Stimulated activated CD8-positive, alpha-beta memory T cell treated with anti-CD3 and anti-CD28 coated beads, Interleukin-2, amount 100 ng/mL, for 1 hour (primary cell): ENCODE measurements at places on chromosomes 2 and 18.

DNA sequence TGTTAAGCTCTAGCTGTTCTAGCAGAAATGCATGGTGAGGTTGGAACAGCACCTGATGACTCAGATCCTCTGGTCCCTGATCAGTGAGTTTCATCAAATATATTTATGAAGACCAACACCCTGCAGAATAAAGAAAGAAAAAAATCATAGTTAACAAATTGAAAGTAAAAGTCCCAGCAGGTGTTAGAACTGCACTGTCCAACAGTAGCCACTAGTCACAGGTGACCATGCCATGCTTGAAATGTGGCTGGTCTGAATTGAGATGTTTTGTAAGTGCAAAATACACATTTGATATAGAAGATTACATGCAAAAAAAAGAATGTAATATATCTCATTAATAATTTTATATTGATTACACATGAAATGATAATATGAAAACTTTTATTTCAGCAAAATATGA, 1010.7 kb upstream of the ZEB2 start:
- no peak for DNase-seq

DNA sequence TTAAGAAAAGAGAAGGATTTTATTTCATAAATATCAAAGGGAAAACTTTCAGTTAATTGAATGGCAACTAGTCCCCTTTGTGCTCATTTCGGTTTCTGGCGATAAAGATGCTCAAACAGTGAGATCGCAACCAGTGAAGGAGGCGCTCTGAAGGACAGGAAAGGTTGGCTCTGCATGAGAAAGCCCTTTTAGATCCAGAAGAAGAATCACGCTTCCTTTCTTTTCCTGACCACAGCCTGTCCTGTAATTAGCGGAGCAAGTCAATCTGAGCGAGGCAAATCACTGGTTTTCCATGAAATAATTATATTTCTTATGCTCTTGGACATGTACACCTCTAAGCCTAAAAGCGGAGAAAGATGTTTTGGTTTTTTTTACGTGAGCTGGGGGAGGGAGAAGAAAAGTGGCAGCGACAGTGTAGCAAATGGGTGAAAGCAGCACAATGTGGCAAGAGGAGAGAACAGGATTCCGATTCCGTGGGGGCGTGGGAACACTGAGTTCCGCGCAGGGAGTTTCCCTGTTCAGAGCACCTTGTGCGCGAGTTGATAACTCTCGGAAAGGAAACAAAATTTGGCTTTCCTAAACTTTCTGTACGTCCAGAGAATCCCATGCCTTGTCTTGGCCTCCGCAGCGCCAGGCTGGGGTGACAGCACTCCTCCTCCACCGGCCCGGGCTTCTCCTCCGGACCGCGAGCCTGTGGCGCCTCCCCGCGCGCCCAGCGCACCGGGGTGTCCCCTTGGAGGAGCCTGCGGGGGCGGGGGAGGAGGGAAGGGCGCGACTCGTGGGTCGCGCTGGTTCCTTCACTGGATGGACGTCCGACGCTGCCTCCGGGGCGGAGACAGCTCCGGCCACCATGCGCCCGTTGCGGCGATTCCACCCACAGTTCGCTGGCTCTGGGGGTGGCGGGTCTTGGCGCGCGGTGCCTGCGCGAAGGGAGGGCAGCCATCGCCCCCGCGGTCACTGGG, 620 bp upstream of the SLC9A2 start:
- DNase-seq = no peak

- DNase-seq = no peak
These were observed 1915.0 kb upstream of the CELF4 start for GRCh38 chr18:39480494-39481195.

DNA sequence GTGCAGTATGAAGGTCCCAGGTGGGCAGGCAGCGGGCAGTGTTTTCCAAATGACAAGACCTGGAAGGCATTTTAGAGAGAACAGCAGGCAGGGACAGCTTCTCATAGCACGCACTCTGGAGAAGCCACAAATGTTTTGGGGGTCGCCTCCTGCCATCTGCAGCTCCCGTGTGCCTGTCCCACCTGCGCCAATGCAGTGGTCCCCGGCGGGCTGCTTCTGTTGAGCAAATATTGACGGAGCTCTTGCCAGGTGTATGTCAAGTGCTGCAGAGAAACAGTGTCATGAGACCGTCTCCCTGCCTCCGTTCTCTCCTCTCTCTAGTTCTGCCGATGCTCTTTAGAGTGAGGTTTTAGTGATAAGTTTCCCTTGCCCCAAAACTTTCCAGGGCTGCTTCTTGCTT, 174.8 kb downstream of the LDLRAD4 start:
- no peak for DNase-seq

DNA sequence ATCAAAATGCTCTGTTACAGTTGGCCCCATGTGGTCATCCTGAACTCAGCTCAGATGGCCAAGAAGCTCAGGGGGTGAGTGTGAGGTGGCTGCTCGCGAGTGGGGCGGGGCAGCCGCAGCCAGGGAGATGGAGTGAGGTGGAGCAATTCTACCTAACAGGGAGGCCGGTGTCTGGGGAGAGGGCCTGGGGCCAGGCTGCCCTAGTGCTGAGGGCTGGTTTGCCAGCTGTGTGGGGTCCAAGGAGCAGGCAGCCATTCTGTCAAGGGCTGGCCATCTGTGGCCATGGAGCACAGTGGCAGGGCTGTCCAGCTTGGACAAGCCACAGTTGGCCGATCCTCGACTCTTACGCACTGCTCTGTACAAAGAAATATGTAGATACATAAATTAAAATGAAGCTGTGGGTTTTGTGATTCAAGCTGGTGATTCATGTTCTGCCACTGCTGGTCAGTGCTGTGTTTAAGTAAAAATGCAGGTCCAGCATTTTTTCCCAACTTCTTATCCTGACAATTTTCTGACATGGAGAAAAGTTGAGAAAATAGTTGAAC, 82.1 kb downstream of the HS6ST1 start:
- DNase-seq = no peak

- no peak for DNase-seq
These were observed 245.1 kb downstream of the LRRTM1 start for GRCh38 chr2:80059447-80059846.

GRCh38 chr2:168697668-168698121, 104.7 kb upstream of the NOSTRIN start:
- no peak for DNase-seq

DNA sequence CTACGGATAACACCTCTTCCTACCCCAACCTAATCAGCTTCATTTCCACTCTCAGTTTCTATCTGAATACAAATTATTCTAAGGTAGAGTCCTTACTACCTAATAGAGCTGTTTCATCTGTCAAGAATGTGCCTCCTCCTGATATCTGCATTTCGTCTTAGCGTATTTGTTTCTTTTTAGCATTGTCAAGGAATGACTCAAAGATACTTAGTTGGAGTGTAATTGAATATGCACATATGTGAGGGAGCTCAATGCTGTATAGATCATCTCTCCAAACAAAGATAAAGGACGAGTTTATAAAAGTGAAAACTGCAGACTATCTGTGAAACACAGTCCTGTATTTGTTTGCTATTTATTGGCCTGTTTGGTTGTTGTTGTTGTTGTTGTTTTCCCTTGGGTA, 2059.4 kb upstream of the CELF4 start:
- no peak for DNase-seq

- no peak for DNase-seq
These were observed 85.1 kb downstream of the ANKRD12 start for GRCh38 chr18:9221661-9222060.

GRCh38 chr2:16653083-16653375, 12.6 kb downstream of the CYRIA start:
- no peak for DNase-seq

GRCh38 chr2:131035112-131035825, 58.0 kb downstream of the FAM168B start:
- DNase-seq = no peak

- no peak for DNase-seq
These were observed 776 bp downstream of the TBR1 start for GRCh38 chr2:161416708-161417437.

DNA sequence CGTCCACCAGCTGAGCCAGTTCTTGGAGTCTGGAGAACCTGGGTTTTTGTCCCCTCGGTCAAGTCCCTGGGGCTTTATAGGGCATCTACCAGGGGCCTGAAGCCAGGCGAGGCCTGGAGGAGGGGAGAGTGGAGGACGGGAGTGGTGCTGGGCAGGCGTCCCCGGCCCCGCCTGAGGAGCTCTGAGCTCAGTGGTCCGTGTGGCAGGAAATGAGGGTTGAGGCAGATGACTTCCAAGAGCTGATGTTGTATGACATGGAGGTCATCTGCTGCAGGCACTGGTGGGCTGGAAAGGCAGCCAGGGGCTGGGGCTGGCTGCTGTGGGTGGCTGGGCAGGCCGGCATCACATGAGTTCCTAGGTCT, 118.5 kb upstream of the HS6ST1 start:
- DNase-seq = no peak

- DNase-seq = no peak
These were observed 524.8 kb downstream of the ZNF516 start for GRCh38 chr18:75970212-75970611.

DNA sequence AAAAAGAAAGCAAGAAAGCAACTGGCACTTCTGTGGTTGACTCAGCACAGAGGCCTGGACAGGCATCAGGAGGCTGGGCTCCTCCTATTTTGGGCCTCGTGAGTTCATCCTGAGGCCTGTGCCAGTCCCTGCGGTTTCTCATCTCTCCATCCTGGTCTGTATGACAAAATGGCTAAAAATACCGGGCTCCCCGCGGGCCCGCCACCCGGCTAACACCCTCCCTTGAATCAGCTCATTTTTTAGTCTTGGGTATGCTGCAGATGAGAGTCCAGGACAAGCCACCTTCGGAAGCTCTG, 62.3 kb upstream of the YWHAQ start:
- DNase-seq = no peak

- no peak for DNase-seq
These were observed 193.1 kb upstream of the XIRP2 start for GRCh38 chr2:166695154-166695553.
